ENCODE measurements at places on chromosomes 7 and 10.

DNA sequence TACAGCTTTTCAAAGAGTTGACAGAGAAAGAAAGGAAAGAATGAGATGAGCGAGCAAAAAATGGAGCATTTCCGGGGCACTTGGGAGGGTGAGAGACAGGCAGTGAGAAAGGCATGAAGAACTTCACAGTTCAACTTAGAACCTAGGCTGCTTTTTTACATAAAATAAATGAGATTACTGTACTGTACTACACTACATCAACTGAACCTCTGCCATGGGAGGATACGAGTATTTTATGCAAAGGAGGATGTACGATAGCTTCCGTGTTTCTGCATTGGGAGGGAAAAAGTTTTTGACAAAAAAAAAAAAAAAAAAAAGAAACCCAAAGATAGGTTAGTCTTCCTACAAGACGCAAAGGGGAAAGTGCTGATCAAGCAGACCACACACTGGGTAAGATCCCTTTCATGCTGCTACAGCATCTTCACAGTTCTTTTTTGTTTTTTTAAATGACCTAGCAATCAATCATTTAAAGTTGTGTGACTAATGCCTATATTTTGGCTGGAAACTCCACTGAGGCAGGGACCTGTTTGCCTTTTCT, 88.0 kb downstream of the RAPGEF5 start:
- no peak for DNase-seq

DNA sequence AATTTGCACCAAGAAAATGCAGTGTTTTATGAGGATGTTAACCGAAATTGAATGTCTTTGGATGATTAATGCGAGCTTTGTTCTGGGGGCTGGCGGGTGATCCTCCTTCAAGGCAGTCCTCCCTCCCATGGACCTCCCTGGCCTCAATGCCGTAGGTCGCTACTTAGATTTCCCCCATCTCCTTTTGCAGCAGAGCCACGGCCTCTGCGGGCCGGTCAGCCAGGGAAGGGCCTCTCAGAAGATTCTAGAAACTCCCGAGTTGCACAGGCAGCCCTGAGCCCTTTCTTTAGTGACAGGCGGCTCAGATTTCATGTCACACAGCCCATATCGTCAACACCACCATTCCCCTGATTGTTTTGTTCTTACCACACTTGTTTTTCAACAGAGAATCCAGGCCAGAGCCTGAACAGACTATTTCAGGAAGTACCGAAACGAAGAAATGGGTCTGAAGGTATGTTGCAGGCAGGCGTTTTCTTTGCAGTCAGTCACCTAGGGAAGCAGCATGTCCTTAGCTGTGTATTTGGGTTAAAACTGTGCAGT, 88.2 kb upstream of the SH2B2 start:
- no peak for DNase-seq

DNA sequence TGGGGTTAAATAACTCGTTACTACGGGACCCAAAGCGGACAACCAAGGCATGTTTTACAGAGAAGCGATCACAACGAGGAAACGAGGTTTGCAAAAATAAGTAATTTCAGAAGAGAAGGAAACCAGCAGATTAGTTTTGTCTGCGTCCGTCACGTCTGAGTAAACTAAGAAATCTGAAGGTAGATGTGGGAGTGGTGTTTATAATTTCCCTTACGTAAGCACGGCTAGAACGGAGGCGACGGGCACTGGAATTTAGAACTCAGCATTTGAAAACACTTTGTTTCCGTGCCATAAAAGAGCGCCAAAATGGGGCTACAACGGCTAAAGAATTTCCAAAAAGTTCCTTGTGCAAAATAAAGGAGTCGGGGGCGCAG, 718 bp upstream of the UMAD1 start:
- DNase-seq = peak; percentile 27

DNA sequence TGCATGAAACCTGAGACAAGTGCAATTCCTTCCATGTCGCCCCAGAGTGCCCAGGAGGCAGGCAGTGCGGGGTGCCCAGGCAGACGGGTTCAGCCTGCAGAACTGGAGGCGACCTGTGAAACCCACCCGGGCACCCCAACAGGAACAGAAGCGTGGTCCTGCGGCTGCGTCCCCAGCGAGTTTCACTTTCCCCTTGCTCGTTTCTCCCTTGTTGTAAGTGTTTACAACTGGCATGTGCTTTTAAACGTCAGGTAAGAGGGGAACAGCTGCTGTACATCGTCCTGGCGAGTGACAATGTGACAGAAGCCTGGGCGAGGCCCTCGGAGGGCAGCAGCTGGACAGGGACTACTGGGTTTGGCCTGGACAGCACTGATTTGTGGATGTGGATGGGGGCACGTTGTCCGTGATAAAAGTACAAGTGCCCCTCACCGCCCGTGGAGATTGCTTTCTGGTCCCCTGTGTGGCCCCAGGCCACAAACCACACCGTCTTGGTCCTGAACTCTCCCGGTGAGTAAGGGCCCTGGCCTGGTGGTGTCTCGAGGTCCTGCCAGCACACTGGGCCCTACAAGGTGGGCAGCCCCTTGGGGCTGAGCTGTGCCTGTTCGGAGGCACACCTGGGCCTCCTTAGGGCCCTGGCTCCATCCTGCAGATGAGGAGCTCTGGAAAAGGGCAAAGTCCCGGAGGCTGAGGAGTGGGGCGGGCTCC, 4.0 kb downstream of the VENTX start:
- peak; percentile 67 for DNase-seq

DNA sequence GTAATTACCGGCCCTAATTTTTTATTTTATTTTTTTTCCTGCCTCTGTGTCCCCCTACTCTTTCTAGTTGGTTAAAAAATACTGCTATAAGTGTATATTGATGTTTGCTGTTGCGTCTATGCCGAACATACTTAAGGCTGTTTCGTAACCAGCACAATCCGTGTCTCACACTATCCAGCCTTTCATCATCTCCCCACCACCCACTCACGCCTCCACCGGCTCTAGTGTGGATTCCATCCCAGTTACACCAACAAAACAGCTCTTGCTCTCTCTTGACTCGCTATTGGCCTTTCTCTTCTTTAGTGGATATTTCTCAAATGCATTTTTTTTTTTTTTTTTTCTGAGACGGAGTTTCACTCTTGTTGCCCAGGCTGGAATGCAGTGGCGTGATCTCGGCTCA, 70.1 kb upstream of the CAMK1D start:
- DNase-seq = no peak

GRCh38 chr10:73808021-73808815, 3.2 kb downstream of the NDST2 start:
- DNase-seq = no peak

GRCh38 chr7:89232-90019, 102.9 kb upstream of the FAM20C start:
- no peak for DNase-seq

DNA sequence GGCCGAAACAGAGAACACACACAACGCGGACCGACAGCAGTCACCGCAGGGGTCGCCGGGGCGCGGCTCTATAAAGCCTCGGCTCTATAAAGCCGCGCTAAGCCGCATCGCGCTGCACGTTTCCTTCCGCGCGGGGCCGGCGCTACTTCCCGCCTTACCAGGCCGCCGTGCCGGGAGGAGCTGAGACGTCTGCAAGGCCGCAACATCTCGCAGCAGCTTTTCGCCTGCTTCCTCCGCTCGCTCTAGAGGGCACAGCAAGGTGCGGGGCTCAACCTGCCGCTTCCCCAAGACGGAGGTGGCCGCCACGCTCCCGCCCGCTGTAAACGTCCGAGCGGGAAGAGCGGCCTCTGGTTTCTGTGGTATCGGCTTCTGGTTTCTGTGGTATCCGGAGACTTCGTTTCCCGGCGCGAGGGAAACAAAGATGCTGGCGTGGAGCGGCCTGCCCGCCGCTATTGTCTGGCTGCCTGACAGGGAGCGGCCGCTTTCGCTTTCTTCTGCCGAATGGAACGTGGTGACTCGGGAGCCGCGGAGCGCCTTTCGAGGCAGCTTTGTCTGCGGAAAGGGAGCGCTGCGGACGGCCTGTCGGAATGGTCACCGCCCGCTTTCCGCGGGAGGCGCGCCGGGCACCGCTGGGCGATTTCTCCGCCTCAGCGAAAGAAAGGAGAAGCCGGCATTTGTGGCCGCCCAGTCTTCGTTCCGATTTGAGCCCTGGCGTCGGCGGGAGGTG, 91.8 kb downstream of the SPAG6 start:
- peak; percentile 78 for DNase-seq

DNA sequence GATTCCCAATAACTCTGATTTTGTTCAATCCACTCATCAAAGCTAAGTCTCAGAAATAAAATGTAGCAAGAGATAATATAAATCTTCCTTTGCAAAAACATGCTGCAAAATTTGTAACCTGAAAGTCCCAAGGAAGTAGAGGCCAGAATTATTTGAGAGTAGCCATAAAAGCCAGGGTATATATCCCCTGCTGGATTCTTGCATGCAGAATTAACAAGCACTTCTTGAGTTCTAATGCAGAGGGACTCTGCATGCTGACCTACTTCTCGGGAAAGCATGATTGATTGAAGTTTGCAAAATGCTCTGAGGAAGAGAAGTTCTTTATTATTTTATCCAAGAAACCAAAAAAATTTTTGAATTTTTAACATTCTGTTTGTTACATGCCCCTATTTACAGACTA, 121.6 kb downstream of the THSD7A start:
- DNase-seq = no peak

DNA sequence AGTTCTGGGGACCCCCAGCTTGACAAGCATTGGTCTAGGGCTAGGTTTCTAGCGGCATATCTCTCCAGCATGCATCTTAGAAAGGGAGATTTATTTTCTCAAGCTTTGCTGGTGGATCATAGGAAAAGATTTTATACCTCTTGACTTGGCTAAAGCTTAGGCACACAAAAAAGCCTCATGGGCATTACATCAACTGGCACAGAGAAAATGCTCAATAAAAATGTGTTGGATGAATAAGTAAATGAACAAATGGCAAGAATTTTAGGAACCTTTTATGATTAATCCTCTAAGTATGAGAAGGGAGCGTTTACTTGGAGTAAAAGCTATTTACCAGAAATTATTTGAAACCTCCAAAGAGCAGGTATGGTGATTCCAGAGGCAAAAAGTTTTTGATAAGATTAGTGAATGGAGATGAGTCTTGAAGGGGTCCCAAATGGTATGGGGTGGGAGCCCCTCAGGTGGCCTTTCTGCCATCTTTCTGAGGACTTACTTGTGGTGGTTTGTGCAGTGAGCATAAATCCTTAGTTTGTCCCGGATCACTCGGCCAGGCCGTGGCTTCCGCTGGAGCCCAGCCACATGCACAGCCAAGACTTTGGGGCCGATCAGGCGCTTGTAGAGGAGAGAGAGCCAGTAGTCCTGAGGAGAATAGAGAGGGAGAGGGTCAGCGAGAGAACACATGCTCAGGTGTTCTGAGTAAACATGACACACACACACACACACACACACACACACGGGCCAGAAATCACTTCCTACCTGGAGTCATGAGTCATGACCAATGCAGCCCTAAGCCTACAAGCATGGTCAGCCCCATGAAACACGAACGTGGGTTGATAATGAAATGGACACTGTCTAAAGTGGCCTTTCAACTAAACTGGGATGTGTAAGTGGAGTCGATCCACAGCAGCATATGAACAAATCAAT, 43.1 kb upstream of the HPS1 start:
- DNase-seq = no peak

DNA sequence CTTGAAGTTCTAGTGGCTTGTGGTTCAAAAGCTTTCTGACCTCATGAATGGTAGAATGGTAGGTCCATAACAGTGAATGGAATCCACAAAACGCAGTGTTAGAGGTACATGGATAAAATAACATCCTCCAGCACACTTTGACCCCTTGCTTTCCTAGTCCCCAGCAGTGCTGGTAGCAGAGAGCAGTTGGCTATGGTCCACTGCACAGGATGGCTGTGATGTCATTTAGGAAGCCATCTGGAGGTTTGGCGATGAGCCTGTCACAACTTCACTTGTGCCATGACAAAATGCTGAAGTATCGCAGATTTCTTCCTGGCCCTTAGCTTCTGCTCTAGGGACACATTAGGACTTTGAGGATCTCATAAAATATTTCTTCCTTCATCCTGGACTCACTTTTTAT, 300.0 kb upstream of the FZD8 start:
- DNase-seq = no peak

GRCh38 chr10:76882245-76882644, 755.4 kb downstream of the KCNMA1 start:
- no peak for DNase-seq

GRCh38 chr10:15426115-15426514, 55.0 kb upstream of the FAM171A1 start:
- no peak for DNase-seq

DNA sequence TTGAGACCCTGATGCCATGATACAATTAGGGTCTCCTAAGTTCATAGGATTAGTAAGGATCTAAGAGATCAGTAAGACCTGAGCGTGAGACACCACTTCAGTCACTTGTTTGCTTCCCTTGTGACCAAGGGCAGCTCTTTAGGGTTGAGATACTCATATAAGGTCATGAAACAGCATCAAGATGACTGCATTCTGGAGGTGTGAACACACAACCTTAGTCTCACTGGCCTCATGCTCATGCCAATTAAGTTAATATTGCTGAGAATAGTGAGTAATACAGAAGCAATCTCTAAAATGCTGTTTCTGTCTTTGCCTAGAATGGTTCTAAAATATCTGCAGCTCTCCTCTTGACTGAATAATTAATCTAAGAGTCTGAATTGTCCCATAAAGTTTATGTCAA, 39.6 kb upstream of the KLHL7 start:
- DNase-seq = no peak

GRCh38 chr10:24963521-24964041, 11.2 kb upstream of the PRTFDC1 start:
- no peak for DNase-seq

GRCh38 chr10:86357041-86357440, 9.6 kb downstream of the GRID1 start:
- DNase-seq = no peak

GRCh38 chr7:126658684-126659083, 594.1 kb downstream of the GRM8 start:
- no peak for DNase-seq

DNA sequence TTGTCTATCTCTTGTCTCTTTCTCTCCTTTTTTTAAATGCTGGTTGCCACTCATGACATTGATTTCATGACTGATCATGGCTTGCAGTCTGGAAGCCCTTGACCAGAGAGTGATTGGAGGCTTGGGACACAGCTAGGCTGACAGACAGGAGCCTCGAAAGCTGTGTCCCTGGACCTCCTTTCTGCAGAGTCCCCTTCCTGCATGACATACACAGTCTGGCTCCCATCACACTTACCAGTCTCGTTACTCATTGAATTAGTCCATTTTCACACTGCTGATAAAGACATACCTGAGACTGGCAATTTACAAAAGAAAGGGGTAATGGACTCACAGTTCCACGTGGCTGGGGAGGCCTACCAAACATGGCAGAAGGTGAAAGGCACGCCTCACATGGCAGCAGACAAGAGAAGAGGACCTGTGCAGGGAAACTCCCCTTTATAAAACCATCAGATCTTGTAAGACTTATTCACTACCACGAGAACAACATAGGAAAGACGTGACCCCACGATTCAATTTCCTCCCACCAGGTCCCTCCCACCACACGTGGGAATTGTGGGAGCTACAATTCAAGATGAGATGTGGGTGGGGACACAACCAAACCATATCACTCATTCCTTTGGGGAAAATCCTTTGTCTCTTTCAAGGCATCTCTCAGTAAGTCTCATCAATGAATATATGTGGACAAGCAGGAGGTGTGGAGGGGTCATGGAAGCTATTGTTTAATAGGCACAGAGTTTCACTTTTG, 102.3 kb downstream of the TBXAS1 start:
- no peak for DNase-seq

All from GM10248 (cell line).